ENCODE measurements at places on chromosomes 1 and 21.

- DNase-seq, result no peak
Observed at GRCh38 chr1:209504571-209504970, 78.9 kb upstream of the CAMK1G start.

DNA sequence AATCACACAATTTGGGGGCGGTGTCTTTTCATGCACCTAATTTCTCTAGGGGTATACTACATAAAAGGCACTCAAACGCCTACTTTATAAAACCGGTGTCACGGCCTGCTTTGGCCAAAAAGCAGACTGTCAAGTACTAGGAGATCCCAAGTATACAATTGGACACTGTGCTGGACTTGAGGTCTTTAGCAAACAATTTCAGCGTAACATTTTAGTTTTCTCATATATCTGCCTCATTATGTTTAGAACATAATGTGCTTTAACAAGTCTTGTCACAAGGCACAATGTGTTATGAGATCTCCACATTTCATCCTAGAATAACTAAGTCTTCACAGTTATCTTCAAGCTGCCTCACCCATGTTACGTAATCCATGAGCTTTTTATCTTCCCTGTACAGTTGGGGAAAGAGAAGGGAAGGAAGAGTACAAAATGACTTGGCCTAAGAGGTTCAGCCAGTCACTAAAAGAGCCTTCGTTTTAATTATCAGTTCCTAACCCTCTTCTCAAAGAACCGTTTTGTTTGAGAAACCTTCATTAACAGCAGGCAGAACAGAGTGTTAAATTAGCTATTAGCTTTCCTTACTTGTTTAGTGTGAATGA lies 1.7 kb downstream of the SSX2IP start:
- DNase-seq, result no peak

GRCh38 chr1:156860628-156861423 lies at the start of gene NTRK1:
Gene NTRK1 (plus strand): TSS chr1:156860865. CDS start chr1:156860935, 70 bp downstream.
- peak; percentile 26 for DNase-seq

- DNase-seq, result no peak
Observed at GRCh38 chr1:54120698-54121481, 31.9 kb downstream of the CDCP2 start.

DNA sequence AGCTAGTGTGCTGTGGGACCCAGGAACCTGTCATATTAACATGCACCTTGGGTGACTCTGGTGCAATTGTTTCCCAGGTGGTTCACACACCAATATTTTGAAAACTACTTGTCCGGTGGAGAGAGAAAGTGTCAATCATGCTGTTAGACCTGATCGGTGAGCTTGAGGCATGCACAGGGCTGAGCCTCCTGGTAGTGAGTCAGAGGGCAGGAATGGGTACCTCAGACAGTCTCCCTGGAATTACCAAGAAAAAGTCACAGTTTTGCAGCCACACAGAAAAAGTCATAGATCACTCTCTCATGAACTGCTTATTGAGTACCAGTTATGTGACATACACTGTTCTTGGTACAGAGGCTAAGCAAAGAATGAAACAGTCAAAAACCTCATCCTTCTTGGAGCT lies 140.1 kb upstream of the NFIA start:
- DNase-seq, result no peak

DNA sequence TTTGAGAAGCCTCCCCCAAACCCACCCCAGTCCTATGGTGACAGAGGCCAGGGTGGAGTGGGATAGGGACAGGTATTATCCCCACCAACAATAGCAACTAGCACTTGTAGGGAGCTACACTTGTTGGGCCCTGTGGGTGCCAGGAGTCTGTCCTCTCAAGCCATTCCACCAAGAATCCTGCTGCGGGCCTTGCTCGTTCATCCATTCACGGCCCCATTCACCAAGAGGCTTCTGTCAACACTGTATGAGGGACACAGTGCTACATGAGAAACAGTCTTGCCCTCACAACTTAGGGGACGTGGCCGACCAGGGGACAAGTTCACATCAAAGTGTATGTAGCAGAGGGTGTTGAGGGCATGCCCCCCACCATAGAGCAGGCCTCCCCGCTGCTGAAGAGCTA lies 18.9 kb downstream of the SHISA4 start:
- DNase-seq, result peak; percentile 75

- DNase-seq, result no peak
Observed at GRCh38 chr1:211492511-211493132, 660 bp upstream of the RD3 start.

DNA sequence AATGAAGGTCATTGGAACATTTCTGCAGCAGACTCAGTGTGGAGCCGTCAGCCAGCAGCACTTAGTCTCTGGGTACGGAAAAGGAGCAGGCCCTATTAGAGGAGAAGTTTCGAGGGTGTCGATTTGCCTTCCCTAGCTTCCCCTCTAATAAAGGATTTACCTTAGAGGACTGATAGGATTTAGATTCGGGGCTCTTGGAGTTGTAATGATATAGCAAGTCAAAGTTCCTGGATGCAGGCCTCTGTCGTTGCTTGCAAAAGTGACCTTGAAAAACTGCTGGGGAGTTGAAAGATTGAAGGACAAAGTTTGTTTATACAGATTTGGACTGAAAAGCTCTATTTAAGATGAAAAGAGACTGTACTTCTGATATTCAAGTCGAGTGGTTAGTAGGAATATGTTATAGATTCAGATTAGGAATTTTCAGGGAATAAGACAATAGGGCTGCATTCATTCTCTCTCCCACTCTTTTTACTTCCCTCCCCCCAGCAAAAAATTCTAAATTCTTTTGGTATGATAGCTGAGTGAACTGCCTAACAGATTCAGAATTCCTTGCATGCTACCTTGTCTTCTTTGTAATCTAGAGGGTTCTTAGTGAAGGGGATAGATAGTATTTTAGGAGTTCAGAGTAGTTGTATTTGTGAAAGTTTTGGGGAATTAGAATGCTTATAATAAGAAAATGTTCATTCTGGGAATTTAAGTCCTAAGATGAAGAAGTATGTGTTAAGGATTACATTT lies 19.2 kb downstream of the NFYC start:
- peak; percentile 25 for DNase-seq

GRCh38 chr1:226185141-226186036 lies 1.2 kb downstream of the ACBD3 start:
- no peak for DNase-seq

GRCh38 chr1:173206816-173207568 lies at the start of gene TNFSF4:
Gene TNFSF4 (minus strand): TSS chr1:173207331. CDS start chr1:173207176, 155 bp downstream.
- DNase-seq, result no peak

DNA sequence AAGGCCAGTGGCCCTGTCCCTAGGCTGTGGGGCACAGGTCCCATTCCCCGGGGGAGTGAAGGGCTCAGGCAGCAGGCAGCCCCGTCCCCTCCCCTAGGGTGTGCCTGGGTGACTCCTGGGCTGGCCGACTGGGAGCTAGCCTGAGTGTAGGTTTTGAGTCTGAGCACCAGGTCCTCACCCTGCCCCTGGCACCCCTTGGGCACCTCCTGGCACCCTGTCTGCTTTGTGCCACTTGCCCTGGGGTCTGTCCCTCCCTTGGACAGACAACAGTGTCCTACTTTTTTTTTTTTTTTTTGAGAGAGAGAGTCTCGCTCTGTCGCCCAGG lies 24.2 kb downstream of the RRP1 start:
- no peak for DNase-seq

DNA sequence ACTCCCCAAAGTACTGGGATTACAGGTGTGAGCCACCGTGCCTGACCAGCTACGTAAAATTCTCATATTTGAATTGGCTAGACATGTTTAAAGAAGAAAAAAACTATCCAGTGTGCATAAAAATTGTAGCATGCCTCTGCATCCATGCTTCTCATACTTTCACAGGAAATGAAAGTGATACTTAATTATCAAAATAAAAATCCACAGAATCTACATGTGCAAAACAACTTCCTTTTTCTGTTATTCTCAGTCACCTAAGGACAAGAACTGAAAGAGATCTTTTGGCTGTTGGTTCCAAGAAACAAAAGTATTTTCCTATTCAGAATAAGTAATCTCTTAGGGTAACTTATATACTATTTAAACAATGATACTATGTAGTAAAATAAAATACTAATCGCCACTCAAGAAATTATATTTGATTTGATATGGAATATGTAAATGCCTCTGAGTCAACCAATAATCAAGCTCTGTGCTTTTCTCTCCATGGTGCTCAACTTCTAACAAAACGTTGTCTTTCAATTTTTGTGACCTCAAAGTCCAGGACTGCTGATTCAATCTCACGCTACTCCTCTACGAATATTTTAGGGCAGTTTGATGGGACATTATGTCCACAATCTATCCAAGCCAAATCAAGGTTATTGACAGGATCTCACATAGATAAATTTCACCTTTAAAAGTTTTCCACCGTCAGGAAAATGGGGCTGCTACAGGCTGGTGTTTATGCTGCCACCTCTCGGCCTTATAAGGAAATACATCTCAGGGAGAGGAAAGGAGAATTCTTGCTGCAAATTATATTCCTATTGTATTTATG lies 102.7 kb downstream of the ZNF281 start:
- no peak for DNase-seq

GRCh38 chr1:20928146-20928545 lies 141.0 kb upstream of the HP1BP3 start:
- DNase-seq, result no peak

DNA sequence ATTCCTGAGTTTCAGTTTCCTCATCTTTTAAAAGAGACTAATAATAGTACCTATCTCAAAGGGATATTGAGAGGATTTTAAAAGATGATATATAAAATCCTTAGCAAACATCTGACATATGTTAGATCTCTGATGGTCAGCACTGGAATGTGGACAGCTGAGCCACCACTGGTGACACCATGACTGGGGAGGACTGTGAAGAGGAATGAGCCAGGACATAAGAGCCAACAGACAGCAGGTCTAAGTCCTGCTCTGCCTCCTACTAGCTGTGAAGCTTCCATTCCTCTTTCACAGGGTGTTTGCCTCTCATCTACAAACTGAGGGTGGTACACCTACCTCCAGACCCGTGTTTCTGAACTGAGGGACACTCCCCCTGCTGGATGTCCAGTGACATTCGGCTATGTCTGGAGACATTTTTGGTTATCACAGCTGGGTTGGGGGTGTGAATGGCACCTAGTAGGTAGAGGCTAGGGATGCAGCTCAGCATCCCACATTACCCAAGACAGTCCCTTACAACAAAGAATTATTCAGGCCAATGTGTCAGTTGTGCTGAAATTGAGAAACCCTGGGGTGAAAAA lies 109.1 kb upstream of the OLIG2 start:
- DNase-seq, result no peak

DNA sequence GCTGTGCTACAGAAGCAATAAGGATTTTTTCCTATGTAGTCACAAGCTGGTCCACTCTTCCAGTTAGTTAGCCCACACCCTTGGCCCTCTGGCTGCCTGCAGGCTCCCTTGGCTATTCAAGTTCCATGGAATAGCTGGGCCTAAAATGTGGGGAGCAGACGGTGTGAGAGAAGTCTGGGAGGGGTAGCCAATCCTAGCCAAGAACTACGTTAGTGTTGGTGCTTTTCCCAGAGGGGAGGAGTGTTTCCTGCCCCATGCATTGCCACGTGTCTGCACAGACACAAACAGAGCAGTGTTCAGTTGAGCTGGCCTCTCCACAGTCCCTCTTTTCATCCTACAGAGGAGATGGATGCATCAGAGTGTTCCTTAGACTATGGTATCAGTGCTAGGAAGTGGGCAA lies 59.0 kb upstream of the IPO9 start:
- DNase-seq, result no peak

GRCh38 chr21:24870633-24871032 lies 736.6 kb downstream of the MRPL39 start:
- no peak for DNase-seq

DNA sequence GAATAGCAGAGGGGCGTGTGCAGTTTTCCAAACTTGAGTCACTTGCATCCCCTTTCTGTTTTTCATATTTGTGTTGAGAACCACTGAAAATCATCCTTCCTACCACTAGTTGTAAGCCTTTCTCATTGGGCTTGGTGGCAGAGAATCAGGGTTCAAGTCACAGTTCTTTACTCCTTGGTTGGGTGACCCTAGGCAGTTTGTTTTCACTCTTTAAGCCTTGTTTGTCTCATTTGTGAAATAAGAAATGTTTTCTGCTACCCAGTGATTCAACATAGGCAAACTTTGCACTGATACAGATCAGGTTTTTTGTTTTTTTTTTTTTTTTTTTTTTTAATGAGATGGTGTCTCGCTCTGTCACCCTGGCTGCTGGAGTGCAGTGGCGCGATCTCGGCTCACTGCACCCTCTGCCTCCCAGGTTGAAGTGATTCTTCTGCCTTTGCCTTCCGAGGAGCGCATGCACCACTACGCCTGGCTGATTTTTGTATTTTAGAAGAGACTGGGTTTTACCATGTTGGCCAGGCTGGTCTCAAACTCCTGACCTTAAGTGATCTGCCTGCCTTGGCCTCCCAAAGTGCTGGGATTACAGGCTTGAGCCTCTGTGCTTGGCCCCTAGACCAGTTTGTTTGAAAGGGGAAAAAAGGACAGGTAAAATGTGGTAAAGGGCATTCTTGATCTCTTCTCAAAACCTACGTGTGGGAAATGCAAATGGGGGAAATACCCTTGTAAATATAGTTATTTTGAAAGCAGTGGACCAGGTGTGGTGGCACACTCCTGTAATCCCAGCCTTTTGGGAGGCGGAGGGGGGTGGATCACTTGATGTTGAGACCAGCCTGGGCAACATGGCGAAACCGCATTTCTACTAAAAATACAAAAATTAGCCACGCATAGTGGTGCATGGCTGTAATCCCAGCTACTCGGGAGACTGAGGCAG lies 3.2 kb downstream of the CLIC4 start:
- DNase-seq, result peak; percentile 45
